ENCODE measurements at places on chromosomes 3 and 15.
A peak's percentile ranks its signal among the peaks of the same experiment; 100 is the strongest.

- no peak for DNase-seq
Observed at GRCh38 chr3:46913644-46914043, 36.1 kb downstream of the PTH1R start.

DNA sequence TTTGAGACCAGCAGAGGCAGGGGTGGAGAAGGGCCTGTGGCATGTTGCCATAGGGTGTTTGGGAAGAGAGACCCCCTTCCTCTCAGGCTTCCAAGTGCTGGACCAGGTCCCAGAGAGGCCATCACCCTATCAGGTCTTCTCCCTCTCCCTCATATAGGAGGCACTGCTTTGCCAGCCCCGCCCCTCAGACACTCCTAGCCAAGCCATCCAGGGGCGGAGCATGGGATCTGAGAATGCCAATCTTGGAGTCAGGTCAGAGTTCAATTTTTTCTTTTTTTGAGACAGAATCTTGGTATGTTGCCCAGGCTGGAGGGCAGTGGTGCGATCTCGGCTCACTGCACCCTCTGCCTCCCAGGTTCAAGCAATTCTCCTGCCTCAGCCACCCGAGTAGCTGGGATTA is 32.7 kb downstream of the CRABP1 start:
- no peak for DNase-seq

DNA sequence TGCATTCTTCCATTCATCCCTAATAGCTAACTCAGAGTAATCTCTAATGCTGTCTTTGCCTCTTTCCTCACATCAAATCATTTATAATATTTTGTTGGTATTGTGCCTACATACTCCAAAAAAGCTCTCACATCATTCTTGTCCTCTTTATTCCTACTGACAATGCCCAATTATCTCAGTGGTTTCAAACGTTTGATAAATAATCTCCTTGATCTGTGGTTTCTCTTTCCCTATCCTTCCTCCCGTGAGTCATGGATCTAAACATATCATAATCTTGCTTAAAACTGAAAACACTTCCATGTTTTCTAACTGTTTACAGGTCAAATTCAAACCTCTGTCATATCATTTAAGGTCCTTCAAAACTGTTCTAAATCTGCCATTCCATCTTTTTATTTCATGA is 115.1 kb downstream of the CNTN6 start:
- no peak for DNase-seq

DNA sequence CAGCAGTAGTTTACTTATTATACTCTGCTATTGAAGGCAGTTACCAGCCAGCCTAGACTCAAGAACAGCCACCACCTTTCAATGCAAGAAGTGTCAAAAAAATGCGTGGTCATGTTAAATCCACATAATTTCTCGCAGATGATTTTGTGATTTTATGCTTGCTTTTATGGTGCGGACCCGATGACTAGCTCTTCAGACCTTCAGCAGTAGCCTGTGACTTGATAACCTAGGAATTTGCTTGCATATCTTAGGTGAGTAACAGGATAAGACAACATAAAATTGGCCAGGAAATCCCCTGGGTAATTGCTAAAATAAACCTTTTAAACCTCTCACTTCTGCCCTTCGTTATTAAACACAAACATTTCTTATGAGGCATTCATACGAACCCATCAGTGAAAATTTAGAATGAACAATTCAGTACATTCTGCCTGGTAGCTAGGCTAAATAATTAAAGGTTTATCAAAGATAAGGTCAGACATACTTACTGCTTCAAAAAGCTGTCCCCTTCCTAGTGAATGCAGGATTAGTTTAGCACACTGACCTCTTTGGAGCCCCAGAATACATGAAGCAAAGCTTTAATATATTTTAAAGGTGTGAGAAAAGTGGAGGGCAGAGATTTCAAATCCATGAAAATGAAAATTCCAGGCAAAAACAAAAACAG is 798.8 kb downstream of the OTOL1 start:
- no peak for DNase-seq

GRCh38 chr3:15989419-15989818 is 185.1 kb upstream of the GALNT15 start:
- no peak for DNase-seq

DNA sequence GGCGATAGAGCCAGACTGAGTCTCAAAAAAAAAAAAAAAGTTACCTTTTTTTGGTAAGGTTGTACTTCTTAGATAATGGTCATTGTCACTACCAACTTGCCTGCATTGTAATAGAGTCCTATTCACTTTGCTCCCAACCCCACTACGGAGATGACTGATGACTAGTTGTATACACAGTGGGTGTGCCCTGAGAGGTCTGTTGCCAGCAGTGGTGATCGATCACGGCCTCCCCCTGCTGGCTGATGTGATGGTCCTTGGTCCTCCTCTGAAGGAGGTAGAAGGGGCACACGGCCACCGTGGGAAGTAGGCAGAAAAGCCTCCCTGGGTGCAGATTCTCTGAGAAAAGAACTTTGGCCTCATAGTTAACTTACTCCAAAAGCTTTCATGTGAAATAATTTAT is 10.7 kb downstream of the GCNT3 start:
- no peak for DNase-seq

DNA sequence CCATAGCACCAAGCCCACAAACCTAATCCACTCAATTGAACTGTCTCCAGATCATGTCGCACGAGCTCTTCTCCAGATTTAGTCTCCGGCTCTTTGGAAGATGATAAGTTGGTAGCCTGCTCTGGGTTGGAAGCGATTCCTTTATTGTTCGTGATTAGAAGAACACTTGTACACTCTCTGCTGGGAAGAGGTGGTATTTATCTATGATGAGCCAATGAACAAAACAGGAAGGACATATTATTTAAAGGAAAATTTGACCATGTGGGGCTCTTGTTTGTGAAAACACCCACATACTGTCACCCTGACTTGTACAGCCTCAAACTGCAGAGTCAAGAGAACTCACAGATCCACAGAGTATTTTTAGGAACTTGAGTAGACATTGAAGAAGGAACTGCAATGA is 54.4 kb downstream of the MYZAP start:
- DNase-seq, result no peak

DNA sequence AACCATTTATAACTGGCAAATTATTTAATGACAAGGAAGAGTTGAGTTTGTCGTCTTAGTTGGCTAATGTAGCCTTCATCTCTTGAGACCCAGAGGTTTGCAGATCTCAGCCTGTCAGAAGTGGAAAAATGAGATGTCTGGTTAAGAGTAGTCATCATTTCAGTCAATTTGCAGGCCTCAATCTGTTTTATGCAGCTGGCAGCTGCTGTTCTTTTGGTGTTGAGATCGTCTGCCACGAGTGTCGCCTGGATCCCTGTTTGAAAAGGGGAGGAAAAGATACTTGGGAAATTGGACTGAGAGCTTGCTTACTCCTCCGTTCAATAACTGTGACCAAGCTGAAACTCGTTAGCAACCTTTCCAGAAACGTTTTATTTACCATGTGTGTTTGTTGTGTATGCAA is 2.3 kb downstream of the PHLDB2 start:
- DNase-seq, result no peak

DNA sequence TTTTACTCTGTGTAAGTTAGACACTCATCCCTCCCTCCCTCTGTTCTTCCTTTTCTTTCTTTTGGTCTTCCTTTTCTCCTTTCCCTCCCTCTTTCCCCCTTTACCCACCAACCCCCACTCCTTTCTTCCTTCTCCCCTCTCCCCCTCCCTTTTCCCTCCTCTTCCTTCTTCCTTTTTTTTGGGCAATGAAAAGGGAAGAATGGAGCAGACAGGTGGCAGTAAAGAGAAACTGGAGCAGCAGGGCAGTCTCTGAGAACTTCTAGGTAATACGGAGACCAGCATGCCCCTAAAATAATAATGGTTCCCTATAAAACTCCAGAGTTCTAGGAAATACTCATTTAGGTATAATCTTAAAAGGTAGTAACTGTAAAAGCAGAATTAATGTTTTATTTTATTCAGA is 11.4 kb upstream of the GPR171 start:
- DNase-seq, result no peak

- DNase-seq, result no peak
Observed at GRCh38 chr15:65819563-65819960, 27.5 kb upstream of the DENND4A start.

DNA sequence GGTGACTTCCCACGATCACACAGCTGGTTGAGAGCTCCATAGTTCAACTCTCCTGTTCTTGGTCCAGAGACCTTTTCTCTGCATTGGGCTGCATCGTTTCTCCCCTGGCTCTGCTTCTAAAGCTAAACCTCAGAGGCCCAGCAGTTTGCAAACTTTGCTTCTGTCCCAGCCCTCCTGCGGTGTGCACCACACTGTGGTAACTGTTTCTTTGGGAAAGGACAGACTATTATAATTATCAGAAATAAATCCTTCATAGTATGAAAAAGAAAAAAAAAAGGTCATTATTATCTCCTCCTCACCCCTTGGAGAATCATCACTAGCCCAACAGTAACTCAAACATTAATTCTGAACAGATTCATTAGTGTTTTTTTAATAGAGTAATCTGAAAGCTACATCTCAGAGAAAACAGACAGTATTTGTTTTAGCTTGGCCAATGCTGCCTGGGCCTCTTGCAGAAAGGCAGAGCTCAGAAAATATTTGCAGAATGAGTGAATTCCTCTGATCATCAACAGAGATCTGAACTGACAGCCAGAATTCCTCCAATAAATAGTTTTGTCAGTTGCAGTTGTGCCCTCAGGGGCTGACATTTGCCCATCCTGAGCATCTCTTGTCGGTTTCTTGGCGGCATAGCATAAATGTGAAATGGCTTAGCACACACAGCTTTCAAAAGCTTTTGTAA is 52.9 kb downstream of the BFSP2 start:
- DNase-seq, result no peak

DNA sequence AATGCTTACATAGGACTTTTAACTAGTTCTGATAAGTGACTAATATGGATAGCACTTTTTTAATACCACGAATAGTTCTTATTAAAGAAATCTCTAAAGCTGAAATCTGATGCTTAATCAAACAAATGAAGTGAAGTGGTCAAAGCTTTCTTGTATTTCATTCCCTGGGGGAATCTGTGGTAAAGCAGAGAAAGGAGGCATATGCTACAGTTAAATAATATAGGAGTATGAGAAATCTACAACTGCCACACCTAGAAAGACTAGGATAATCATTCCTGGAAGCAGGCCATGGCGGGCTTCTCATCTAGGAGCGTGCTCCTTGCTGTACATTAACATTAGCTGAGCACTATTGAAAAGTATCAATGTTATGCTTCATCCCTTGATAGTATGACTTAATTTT is 835.7 kb downstream of the OTOL1 start:
- no peak for DNase-seq

- DNase-seq, result no peak
Observed at GRCh38 chr3:46705751-46706552, 4.8 kb downstream of the TMIE start.

- no peak for DNase-seq
Observed at GRCh38 chr15:88835119-88835518, 31.9 kb downstream of the ACAN start.

DNA sequence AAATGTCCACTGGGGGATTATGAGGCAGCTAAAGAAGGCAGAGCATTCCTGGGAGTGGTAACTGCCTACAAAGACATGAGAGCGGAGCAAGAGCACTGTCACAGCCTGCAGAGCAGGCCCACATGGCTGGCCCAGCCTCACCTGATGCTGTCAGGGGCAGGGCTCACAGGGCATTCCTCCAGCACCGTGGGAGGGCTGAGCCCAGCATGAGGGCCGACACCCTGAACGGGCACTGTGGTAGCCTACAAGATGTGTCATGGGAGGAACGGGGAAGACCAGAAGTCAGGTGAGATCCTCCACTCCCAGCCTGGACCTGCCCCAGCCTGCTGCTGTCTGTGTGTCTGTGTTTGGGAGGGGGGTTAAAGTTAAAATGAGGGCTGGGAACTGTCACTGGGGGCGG is 30.1 kb downstream of the CCDC12 start:
- DNase-seq, result no peak

GRCh38 chr3:3110299-3110630 is at the start of gene IL5RA:
TSS of gene IL5RA (minus strand) at chr3:3110374. CDS start at chr3:3104984, 5,390 bp downstream.
- DNase-seq, result no peak

GRCh38 chr3:170049146-170050000 is 11.6 kb downstream of the GPR160 start:
- no peak for DNase-seq

DNA sequence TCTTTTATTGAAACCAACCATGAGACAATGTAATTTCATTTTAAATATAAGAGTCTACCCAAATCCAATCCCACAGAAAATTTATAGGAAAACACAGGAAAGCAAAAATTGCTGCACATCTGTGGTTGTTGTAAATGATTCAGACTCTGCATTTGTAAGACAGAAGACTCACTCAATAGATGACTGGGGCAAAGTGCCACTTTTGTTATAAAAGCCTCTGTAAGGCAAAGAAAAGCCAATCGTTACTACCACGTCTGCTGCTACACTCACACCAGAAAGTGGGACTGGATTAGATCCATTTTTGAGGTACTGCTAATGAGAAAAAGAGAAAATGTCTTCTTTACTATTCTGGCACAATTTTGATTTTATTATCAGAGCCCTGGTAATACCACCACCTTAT is 74.9 kb downstream of the SEMA6D start:
- DNase-seq, result no peak

GRCh38 chr15:92886815-92887214 is 13.3 kb upstream of the CHD2 start:
- DNase-seq, result no peak

DNA sequence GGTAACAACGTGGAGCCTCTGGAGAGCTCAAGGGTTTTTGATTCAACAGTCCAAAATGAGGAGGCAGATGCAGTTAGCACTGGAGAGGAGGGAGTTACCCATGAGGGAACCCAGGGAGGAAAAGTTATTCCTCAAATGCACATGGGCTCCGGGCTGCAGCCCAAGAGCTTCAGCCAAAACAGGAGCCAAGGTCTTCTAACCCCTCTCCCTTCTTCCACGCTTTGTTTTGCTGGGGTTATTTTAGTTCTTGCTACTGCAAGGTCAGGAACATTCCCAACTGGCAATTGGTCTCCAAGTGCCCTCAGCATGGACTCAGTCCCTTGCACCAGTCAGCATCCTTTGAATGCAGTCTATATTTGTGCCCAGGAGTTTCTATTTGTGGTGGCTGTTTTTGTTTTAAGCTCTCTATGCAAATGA is 90.0 kb downstream of the TGFBR2 start:
- DNase-seq, result no peak

GRCh38 chr3:127697551-127698240 is 24.9 kb downstream of the ABTB1 start:
- peak; percentile 69 for DNase-seq

DNA sequence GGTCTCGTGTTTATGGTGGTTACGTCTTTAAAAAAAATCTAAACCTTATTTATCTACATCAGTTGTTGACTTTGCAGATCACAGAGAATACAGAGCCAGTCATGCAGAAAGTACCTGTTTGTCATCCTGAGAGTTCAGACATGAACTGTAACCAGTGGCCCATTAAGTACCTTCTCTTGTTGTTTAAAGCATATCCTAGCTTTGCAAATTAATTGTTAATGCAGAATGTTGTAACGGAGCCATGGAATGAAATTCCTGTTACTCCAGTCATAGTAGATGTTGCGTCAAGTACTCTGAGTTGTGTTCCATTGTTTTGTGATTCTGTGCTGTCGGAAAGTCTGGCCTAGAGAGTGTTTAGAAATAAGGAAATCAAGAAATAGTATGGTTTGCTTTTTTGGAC is 205.2 kb downstream of the RBMS3 start:
- no peak for DNase-seq

- DNase-seq, result no peak
Observed at GRCh38 chr3:169405076-169405475, 258.4 kb downstream of the MECOM start.

- DNase-seq, result no peak
Observed at GRCh38 chr15:52163321-52164190, 27.6 kb downstream of the GNB5 start.

GRCh38 chr3:195526492-195526891 is 16.6 kb downstream of the PPP1R2 start:
- DNase-seq, result no peak
